ENCODE measurements at places on chromosomes 3 and 15. TPM values are rescaled to one million over a fixed set of nuclear protein-coding genes. Genes with fewer than 3 reads are reported as not detected.

GRCh38 chr15:85950101-85950500 is 129.6 kb upstream of the AGBL1 start:
- DNase-seq: no peak
- no peaks in the 10 kb centered on the region for H3K27me3 ChIP-seq
- H3K27ac ChIP-seq: no peak overlapping the region
- no peaks in the 10 kb centered on the region for H3K36me3 ChIP-seq
- H3K4me3 ChIP-seq: no peak overlapping the region
- no peaks in the 10 kb centered on the region for H3K4me1 ChIP-seq

GRCh38 chr3:197456261-197457091 is 99.3 kb downstream of the BDH1 start:
- H3K36me3 ChIP-seq: no peaks in the 10 kb centered on the region
- no peaks in the 10 kb centered on the region for H3K27me3 ChIP-seq
- peak; percentile 85 for DNase-seq
- H3K4me3 ChIP-seq: peak overlapping the region; percentile 47
- no peak overlapping the region for H3K27ac ChIP-seq
- no peaks in the 10 kb centered on the region for H3K4me1 ChIP-seq

- no peaks in the 10 kb centered on the region for H3K27me3 ChIP-seq
- no peak overlapping the region for H3K27ac ChIP-seq
- H3K4me3 ChIP-seq: no peak overlapping the region
- no peak for DNase-seq
Measured at GRCh38 chr15:80929689-80930088, 59.9 kb downstream of the MESD start.

DNA sequence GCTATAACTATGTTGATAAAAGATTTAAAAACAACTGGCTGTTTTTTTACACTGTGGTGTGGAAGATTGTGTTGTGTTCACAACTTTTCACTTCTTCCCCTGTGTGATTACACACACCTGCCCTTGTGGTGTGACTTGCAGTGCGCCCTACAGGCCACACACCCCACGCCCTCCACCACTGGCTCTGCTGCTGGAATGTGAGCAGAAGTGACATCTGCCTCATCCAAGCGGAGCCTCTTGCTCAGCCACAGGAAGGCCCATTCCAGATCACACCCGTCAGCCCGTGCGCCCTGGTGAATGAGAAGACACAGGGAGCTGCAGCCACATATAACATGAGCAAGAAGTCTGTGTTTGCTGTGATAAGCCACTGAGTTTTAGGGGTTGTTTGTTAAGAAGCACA is 7.0 kb downstream of the CCR2 start:
- H3K27me3 ChIP-seq: no peaks in the 10 kb centered on the region
- H3K36me3 ChIP-seq: no peaks in the 10 kb centered on the region
- no peak for DNase-seq
- H3K4me3 ChIP-seq: no peak overlapping the region

- no peak overlapping the region for H3K27ac ChIP-seq
- H3K4me3 ChIP-seq: no peak overlapping the region
- no peaks in the 10 kb centered on the region for H3K27me3 ChIP-seq
- DNase-seq: no peak
Measured at GRCh38 chr15:27764339-27764738, 334.8 kb downstream of the OCA2 start.

DNA sequence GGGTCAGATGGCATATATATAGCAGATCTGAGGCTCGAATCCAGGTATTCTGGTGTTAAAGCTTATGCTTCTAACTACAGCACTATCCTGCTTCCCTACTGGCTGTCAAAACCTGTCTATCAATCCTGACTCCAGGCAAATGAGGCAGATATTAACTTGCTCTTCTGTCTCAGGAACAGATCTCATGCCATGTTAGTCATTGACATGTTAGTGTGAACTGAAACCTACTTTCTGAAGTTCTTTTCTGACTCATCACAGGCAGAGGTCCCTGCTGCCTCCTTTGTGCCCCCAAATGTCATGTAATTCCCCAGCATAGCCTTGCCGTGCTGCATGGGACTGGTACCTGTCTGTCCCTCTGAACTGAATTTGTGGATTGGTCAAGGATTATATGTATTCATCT is 125.0 kb upstream of the SMAD3 start:
- H3K27ac ChIP-seq: no peak overlapping the region
- H3K36me3 ChIP-seq: no peaks in the 10 kb centered on the region
- no peaks in the 10 kb centered on the region for H3K27me3 ChIP-seq
- peaks cover 2% of the 10 kb centered on the region for H3K4me1 ChIP-seq
- DNase-seq: no peak
- no peak overlapping the region for H3K4me3 ChIP-seq

DNA sequence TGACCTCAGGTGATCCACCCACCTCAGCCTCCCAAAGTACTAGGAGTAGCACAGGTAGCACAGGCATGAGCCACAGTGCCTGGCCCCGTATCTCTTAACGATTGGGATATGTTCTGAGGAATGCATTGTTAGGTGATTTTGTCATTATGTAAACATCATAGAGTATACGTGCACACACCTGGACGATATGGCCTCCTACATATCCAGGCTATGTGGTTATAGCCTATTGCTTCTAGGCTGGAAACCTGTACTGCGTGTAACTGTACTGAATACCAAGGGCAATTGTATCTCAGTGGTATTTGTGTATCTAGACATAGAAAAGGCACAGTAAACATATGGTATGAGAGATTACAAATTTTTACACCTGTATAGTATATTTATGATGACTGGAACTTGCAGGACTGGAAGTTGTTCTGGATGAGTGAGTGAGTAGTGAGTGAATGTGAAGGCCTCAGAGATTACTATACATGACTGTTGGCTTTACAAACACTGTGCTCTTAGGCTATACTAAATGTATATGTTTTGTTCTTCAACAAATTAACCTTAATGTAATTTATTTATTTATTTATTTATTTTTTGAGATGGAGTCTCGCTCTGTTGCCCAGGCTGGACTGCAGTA is 120.7 kb downstream of the MBNL1 start:
- no peak overlapping the region for H3K4me3 ChIP-seq
- no peak overlapping the region for H3K27ac ChIP-seq
- H3K27me3 ChIP-seq: no peaks in the 10 kb centered on the region
- DNase-seq: no peak
- H3K4me1 ChIP-seq: peaks cover 4% of the 10 kb centered on the region

GRCh38 chr3:139893963-139894642 is 40.9 kb upstream of the CLSTN2 start:
- peaks cover 18% of the 10 kb centered on the region for H3K4me1 ChIP-seq
- no peak for DNase-seq
- H3K27ac ChIP-seq: peak overlapping the region; percentile 60
- no peaks in the 10 kb centered on the region for H3K27me3 ChIP-seq
- H3K4me3 ChIP-seq: no peak overlapping the region

DNA sequence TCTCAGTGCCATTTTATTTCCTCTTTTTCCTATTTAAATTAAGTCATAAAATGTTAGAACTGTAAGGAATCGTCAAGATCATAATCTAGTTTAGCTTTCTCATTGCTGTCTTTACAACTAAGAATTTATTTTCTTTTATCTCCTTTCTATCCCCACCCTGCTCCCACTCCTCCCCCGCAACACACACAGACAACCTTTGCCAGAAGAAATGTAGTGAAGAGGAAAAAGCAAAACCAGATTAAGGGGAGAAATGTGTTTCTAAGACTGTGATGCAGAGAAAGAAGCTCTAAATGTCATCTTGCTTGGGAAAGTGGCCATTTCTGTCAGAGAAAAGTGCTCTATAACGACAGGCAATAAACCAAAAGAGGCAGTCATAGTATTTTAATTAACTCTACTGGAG is 78.3 kb upstream of the MLF1 start:
- DNase-seq: no peak
- peaks cover 2% of the 10 kb centered on the region for H3K4me1 ChIP-seq
- no peaks in the 10 kb centered on the region for H3K27me3 ChIP-seq
- H3K27ac ChIP-seq: no peak overlapping the region

The REC114 gene
- total RNA-seq: not detected

The RASGRF1 gene
- 1.1 TPM for total RNA-seq

The FGF7 gene
- 55.9 TPM for total RNA-seq
